ENCODE measurements at places on chromosomes 2 and 18. TPM values are rescaled to one million over a fixed set of nuclear protein-coding genes. Genes with fewer than 3 reads are reported as not detected.

Gene EMILIN2
- total RNA-seq: 47.7 TPM

Gene MARCO
- total RNA-seq: 63.7 TPM

Gene SERPINB2
- total RNA-seq: not detected

Gene SCN2A
- 0.35 TPM for total RNA-seq

Gene EMILIN1
- total RNA-seq: 62.5 TPM

Gene AQP12B
- 0.95 TPM for total RNA-seq

Gene LINC00305
- not detected for total RNA-seq

Measured in spleen (tissue), 13 donors.